ENCODE measurements at places on chromosomes 2 and 18.

DNA sequence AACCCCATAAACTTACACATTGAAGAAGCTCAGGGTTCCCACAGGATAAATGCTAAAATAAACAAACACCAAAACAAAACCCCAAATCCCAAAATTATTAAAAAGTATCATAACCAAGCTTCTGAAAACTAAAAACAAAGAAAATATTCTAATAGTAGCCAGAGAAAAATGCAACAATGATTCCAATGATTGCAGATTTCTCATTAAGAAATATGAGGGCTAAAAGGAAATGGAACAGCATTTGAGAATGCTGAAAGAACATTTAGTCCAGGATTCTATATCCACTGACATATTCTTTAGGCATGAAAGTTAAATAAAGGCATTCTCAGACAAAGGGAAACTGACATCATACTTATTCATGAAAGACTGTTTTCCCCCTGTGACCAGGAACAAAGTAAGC, 212.4 kb downstream of the SLC4A10 start:
- DNase-seq, result no peak

- DNase-seq, result no peak
These were observed 10.9 kb upstream of the ADAM23 start for GRCh38 chr2:206432193-206433082.

DNA sequence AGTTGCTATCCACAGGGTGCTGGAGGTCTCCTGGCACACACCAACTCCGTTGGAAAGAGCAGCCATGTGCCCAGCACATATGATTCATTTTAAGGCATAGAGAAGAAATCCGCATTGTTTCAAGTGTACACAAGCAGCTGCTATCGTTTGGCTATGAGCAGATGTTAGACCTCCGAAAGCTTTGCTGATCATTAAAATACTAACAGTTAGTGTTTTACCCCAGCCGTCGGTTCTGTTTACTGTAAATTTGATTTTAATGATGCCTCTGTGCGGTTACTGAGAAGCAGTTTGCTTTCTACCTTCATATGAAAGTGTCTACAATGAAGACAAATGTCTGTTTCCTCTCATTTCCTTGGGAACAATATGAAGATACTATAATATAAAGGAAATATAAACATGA, 154.9 kb downstream of the PTGR3 start:
- DNase-seq, result no peak

DNA sequence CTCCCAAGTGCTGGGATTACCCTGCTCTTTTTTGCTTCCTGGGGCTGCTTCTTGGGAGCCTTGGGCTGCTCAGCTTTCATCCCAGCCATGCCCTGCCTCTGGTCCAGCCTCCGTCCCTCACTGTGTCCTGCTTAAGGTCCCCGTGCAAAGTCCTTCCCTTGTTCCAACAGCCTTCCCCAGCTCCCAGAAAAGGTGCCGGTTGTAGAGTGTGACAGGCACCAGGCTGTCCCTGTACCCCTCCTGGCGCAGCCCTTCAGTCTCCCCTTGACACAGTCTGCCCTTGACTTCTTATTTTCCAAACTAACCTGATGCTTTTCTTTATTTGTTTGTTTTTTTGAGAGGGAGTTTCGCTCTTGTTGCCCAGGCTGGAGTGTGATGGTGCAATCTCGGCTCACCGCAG, 20.1 kb upstream of the ALPI start:
- no peak for DNase-seq

- no peak for DNase-seq
These were observed 77.9 kb downstream of the EIPR1 start for GRCh38 chr2:3299703-3300102.

GRCh38 chr2:159710601-159711180, 1.6 kb upstream of the MARCHF7 start:
- no peak for DNase-seq

- no peak for DNase-seq
These were observed 239.0 kb downstream of the ZNF521 start for GRCh38 chr18:25112821-25113434.

DNA sequence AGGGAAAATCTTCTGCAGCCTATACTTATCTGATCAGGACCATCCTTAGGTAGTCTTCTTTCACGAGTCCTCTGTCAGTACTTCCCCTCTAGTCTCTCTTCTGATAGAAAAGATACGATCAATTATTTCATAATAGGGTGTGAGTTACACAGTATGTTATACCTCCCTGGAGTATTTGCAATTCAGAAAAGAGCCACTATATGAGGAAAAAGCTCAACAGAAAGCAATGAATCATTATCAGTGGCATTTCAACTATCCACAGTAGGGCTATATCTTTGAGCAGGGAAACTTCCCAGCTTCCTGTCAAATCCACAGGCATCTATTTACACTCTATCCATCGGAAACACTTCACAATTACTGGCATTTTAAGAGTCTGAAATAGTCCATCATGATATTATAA, 105.3 kb upstream of the ACVR2A start:
- DNase-seq, result no peak

GRCh38 chr2:122152571-122152970, 397.1 kb downstream of the TSN start:
- no peak for DNase-seq

DNA sequence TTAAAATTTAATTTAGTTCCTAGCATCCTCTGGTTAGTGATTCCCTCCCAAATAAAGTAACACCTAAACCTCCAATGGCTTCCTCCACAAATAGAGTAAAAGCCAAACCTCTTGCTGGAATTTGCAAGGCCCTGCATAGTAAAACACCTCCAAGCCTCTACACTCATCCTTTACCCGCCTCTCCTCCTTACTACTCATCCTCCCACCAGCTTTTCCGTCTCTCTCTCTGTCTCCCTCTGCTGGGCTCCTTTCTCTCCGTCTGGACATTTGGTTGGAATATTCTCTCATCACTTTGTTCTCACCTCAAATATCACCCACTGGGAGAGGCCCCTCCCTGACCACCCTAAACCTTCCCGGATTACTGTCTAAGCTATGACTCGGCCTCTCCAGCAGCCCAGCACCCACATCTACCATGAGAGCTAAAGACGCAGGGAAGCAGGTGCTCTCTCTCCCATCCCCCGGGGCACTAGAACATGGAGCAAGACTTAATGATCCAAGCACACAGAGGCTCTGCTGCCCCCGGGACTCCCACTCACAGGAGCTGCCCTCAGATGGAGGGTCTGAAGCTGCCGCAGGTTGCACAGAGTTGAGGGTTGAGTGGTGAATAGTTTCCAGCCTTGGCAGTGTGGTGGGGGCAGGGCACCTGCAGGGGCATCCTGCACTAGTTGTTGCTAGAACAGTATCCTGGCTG, 167.2 kb downstream of the FBXO15 start:
- no peak for DNase-seq

DNA sequence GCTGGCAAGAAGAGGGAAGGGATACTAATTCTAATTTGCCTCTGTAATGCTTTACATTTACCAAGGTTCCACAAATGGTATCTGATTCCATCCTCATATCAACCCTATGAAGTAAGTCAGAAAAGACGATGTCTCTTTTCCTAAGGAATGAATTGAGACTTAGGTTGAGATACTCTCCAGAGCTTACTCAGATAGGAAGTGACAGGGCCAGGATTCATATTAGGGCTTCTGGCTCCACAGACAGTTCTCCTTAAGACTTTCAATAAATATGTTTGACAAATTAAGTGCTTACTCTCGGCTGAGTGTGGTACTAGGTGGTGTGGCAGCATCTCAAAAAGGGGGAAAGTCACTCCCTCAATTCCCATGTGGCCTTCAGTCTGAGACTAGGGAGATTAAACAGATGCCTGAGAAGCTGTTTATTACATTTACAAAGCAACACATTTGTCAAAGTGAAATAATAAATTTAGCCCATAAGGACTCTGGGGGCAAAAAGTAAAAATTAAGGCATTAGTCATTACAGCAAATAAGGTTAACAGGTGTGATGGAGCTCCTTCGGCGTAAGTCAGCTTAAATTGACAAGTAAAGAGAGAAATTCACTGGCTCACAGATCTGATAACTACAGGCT, 14.2 kb downstream of the CDK15 start:
- no peak for DNase-seq

DNA sequence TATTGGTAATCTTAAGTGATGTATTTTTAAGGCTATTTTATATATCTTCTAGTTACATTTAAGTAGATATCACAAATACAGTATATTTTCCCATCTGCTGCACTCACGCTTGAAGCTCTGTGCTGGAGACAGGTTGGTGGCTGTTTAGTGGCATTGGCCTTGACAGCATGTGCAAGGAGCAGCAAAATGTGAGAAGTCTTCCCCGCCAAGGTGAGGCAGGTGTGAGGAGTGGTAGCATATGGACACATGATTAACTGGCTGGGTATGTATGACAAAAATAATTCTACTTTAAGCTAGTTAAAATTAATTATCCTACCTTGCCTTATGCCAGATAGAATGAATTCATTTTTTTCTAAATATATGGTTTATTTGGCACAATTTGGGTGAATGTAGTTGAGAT, 117.2 kb downstream of the CCDC102B start:
- no peak for DNase-seq

GRCh38 chr2:64751286-64752260, 97.9 kb upstream of the SERTAD2 start:
- DNase-seq, result no peak

- DNase-seq, result no peak
These were observed 25.9 kb downstream of the VIL1 start for GRCh38 chr2:218444692-218445357.

DNA sequence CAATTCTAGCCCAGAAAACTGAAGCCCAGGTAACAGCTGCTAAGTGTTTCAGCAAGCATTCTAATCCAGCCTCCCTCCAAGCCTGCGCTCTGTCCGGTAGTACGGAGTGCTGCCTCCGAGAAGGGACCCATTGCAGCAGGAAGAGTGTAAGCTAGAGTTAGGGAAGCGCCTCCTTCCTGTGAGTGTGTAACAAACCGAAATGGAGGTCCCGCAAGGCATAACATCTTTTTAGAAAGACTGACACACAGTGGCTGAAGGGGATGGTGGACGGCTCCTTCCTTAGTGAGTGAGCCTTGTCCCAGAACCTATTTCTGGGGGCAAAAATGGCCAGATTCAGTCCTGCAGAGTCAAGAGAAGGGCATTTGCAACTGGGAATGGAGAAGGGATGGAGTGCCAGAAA, 12.2 kb downstream of the PKDCC start:
- DNase-seq, result no peak

DNA sequence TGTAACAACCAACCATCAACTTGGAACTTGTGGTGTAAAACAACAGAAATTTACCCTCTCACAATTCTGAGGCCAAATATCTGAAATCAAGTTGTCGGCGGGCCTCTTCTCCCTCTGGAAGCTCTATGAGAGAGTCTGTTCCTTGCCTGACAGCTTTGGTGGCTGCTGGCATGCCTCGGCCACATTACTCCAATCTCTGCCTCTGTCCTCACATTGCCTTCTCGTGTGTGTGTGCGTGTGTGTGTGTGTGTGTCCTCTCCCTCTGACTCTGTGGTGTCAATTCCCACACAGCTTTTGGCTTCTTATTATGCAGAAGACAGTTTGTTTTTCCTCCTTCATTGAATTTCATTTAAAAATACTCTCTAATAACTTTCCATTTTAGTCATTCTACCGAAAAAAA, 50.4 kb downstream of the ZDBF2 start:
- DNase-seq, result no peak

GRCh38 chr2:39492095-39492590, 55.1 kb upstream of the MAP4K3 start:
- peak; percentile 2 for DNase-seq

DNA sequence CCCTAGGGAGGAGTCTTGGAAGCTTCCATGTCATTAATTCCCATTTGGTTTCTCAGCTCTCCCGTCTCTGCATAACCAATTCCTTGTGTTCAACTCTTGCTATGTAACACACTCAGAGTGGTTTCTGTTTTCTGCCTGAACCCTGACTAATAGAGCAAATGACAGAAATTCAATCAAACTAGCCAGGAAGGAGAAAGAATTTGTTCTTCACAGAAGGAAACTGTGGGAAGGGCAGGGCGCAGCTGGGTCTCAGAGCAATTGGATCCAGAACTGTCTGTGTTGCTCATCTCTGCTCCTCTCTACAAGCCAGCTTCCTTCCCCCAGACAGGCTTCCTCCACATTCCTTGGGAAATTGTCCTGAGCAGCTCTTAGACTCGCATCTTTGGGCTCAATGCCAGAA, 269.8 kb downstream of the TNS1 start:
- no peak for DNase-seq

DNA sequence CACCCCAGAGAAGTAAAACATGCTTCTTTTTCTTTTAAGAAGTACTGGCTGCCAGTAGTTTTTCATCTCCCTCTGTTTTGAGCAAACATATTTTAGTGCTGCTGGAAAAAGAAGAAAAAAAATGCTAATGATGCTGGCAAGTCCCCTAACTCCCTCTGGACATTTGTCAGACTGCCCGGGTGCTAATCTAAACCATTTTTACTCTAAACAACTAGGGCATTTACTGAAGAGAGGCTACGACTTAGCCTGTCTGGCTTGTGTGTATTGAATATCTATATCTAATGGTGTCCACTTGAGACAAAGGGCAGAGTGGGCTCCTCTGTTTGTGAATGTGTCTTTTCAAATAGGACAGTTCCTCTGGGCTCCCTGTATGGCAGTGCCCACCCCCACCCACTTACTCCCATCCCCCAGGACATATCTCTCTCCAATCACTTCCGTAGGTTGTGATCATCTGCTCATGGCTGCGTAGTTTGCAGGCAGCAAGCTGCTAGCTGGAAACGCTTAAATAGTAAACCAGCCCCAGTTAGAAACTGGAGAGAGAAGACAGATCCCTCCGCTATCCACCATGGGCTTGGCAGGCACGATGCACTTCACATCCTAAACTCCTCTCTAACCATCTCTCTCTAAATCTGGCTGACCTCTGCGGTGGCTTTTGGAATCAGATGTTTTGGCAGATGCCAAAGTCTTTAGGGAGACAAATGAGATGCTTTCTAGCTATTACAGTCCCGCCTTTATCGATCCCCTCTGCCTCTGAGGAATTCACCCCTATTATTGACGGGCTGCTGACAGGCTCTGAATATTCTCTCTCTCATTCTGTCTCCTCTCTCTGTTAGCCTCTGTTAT, 58.3 kb downstream of the DOCK10 start:
- no peak for DNase-seq

DNA sequence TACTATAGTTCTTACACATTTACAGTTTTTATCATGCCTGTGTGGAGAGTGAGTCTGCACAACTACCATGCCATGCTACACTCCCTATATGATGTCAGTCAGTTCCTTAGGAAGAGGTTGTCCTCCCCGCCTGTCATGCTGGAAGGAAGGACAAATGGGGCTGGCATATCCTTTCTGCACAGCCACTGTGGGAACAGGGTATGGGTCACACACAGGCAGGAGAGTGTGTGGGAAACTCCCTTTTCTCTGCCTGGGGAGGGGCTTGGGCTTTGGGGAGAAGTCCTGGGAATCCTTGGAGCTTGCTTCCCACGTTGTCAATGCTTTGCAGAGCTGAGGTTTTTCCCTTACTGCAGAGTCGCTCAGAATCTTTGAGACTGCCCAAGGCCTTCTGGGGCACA, 232.1 kb downstream of the PRKCE start:
- DNase-seq, result no peak

GRCh38 chr18:10805587-10806118, 279.8 kb downstream of the NAPG start:
- no peak for DNase-seq

GRCh38 chr2:233922471-233922870, 5.3 kb downstream of the TRPM8 start:
- DNase-seq, result no peak
